ENCODE measurements at places on chromosomes 12 and 14.

GRCh38 chr12:124002021-124002644 lies 29.1 kb downstream of the ZNF664 start:
- DNase-seq, result no peak

- DNase-seq, result no peak
These were observed 7.4 kb downstream of the TMBIM6 start for GRCh38 chr12:49748800-49749199.

DNA sequence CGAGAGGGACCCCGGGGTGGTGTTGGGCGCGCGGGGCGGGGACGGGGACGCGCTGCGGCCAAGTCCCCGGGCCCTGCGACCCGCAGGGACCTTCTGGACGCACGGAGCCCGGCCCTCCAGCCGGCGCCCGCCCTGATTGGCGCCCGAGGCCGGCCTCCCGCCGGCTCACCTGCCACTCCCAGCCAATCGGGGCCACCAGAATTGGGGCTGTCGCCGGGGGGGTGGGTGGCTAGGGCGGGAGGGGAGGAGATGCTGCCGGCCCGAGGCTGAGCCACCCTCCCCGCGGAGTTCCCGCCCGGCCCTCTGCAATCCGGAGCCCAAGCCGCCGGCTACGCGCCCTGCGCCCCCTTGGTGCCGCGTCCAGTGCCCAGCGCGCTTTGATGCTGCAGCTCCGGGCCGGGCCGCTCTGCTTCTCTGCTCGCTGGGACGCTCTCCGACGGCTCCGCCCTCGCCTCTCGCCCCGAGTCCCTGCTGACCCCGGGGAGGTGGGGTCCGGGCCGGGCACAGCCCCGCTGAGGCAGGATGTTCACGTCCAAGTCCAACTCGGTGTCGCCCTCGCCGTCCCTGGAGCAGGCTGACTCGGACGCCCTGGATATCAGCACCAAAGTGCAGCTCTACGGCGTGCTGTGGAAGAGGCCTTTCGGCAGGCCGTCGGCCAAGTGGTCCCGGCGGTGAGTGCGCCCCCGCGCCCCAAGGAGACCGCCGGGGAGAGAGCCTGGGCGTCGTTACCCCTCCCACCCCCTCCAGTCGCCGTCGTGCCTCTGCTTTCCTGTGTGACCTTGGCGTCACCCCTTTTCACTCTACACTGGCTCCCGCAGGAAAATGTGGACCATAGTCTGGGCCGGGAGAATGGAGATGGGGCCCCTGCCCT lies at the start of gene PLEKHD1:
TSS of gene PLEKHD1 (plus strand) at position 285 of the 871 bp plus-strand sequence. CDS start at position 523, 238 bp downstream.
- peak; percentile 75 for DNase-seq

DNA sequence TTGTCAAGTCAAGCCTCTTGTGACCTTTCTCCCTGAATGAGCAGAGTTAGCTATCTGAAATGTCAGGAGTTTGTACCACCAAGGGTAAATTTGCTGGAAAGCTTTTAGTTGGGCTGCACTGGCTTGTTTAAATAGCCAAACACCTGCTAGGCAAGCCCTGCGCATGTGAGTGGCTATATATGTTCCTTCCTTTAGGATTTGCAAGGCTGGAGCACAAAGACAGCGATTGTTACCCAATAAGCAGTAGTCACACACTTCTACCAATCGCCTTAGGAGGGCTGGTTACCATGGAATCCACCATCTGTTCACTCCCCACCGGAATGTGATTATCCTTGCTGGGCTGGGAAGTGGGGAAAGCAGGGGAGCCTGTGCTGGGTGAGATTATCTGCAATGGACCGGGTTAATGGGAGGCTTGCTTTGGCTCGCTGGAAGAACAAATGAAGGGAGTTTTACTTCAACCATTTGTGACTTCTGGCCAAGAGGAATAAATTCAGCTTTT lies 102.5 kb downstream of the FGD4 start:
- DNase-seq, result peak; percentile 96

DNA sequence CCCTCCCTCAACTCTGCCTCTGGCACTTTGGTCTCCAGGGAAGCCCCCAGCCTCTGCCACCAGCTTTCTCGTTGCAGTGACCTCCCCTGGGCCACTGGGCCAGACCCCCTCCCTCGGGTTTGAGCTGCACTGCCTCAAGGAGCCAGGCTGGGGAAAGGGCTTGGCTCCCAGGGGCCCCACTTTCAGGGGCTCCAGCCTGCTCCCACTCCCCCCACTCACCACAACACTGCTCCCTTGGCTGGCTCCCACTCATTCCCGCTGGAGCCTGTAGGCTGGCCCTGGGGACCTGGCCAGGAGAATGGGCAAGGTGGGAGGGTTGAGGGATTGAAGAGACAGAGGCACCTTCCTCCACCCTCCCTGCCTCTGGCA lies 19.3 kb upstream of the KIF26A start:
- DNase-seq, result no peak

DNA sequence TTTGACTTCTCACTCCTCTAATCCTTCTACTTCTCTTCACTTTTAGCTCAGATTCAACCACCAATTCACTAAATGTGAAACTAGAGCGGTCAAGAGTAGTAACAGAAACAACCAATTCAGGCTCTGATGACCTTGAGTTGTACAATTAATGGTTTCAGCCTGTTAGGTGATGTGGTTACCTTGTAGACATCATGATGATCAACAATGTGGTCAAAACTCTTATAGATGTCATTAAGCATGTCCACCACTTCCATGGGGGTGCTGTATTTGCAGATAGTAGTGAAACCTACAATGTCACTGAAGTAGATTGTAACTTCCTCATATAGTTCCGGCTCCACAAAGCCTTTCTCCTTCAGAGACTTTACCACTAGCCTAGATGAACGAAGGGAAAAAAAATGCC lies 54.1 kb upstream of the PLBD1 start:
- DNase-seq, result no peak

DNA sequence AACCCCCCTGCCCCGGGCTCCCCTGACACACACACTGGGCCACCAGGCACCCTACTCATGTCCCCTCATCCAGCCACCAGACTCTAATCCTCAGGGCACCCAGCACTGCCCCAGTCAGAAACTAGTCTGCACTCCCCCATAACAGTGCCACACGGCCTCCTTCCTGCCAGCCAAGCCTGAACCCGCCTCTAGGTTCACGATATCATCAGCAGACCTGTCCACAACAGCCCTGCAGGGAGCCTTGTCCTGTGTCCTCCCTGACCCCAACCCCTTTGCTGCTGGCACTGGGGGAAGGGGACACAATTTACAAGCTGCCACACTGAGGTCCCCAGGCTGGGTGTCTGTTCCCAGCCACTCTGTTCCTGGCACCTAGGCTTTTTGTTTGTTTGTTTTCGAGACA lies 33.6 kb downstream of the LTBP2 start:
- DNase-seq, result no peak

GRCh38 chr12:19206493-19207077 lies 77.1 kb downstream of the PLEKHA5 start:
- DNase-seq, result no peak

DNA sequence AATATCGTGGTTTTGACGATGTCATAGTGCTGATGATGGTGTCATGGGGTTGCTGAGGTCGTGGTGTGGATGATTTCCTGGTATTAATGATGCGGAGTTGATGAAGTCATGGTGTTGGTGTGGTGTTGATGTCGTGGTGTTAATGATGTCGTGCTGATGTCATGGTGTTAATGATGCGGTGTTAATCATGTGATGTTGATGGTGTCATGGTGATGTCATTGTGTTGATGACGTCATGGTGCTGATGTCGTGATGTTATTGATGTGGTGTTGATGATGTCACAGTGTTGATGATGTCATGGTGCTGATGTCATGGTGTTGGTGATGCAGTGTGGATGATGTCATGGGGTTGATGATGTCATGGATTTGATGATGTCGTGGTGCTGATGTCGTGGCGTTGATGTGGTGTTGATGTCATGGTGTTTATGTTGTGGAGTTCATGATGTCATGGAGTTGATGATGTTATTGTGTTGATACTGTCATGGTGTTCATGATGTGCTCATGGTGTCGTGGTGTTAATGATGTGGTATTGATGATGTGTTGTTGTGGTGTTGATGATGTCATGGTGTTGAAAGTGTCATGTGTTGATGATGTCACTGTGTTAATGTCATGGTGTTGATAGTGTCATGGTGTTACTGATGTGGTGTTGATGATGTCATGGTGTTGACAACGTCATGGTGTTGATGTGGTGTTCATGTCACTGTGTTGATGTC lies 48.5 kb upstream of the RIMBP2 start:
- DNase-seq, result peak; percentile 83

DNA sequence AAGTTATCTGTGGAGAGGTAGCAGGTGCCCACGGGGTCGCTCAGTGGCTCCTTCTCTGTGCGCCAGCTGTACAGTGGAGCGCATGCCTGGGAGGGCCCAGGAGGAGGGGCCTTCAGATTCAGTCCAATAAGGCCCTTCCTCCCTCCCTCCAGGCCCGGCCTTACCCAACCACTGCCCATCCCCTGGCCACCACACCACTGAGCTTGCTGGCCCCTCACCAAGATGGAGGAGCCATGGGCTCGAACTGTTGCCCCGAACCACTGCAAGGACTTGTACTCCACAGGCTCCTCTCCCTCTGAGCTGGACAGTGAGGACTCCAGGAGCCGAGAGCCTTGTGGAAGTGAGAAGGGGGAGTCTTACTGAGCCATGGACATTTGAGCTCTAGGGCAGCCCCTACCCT lies 9.8 kb downstream of the ITGA5 start:
- DNase-seq, result no peak

DNA sequence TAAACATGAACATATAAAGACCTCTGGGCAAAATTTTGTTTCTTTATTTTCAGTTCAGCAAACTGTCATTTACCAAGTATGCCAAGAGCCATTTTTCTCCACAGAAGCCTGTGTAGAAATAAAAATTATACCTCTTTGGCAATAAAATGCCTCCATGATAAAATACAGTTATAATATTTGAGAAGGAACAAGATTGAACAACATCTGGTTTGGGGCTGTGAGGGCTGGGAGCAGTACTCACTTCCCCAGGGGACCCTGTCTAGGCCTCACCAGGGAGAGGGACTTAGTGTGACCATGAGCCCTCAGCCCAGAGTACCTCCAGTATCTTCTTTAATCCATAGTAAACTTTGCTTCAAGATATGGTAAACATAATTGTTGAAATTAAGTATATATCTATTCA lies 65.1 kb downstream of the DAAM1 start:
- no peak for DNase-seq

DNA sequence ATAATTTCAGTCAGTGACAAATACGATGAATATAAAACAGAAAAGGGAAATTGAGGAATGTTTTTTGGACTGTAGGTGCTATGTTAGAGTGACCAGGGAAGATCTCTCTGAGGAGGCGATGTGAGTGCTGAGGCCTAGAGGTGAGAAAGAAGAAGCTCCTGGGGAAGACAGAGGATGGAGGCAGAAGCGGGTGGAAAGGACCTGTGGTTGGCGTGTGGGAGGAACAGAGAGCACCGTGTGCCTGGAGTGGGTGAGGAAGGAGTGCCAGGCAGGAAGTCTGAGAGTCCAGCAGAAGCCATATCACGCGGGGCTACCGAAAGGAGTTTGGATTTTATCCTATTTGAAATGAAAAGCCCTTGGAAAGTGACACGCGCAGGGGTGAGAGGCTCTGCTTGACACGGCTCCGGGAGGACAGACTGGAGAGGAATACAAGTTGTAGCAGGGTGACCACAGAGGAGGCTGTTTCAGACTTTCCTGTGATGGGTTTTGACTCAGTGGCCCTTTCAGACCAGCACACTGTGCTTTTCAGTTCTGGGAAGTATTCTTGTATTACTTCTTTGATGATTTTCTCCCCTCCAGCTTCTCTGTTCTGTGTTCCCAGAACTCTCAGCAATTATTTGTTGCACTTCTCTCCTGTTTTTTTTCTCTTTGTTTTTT lies 96.9 kb downstream of the VRK1 start:
- DNase-seq, result no peak

DNA sequence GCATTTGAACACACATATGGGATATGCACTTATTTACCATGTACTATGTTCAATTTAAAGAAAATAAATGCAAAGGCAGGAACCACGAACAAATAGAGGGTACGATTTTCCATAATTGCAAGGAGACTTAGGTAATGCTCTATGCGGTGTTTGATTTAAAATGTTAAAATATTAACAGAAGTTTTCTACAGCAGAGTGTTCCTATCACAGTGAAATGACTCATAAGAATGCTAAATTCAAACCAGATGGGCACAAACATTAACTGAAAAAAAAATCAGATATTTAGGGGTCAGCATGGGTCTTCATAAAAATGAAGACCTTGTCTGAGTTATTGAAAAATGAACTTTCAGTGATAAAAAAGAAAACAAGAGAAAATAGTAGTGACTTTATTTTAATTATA lies 65.4 kb downstream of the LLPH start:
- DNase-seq, result no peak

GRCh38 chr12:7747246-7747645 lies at the start of gene CLEC4C:
TSS of gene CLEC4C (minus strand) at chr12:7747375. CDS start at chr12:7747348, 27 bp downstream.
- no peak for DNase-seq

DNA sequence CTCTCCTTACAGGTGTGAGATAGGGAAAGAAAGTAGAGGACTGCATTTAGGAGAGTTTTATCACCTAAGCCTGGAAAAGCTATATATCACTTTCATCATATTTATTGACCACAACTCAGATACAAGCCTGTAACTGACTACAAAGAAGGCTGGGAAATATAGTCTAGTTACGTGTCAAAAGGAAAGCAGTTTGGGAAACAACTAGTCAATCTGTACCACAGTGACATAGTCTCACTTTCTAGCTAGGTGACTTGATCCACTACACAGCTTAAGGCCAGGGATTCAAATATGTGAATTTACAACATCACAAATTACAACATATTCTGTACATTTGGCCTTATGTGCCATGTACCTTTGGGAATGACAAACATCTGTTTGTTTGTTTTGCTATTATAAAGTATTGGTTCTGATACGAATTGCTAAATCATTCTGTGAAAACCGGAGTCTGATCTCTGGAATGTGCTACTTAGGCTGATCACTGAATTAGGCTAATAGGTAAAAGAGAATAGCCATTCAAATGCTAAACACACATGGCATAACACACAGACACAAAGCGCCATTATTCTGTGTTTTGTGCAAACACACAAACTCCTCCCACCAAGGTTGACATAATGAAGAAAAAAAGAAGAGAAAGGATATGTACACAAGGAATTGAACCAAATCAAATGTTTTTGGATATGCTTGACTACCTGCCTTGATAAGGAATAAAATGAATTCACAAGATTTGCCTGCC lies 279.8 kb downstream of the DUSP6 start:
- peak; percentile 48 for DNase-seq

DNA sequence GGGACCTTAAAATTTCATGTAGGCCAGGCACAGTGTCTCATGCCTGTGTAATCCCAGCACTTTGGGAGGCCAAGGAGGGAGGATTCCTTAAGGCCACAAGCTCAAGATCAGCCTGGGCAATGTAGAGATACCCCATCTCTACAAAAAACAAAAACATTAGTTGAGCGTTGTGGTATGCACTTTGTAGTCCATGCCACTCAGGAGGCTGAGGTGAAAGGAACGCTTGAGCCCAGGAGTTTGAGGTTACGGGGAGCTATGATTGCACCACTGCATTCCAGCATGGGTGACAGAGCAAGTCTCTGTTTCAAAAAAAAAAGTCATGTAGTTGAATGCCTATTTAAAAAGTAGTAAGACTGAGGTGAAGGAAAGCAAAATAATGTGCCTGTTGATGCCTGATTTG lies 83.5 kb downstream of the TTC6 start:
- no peak for DNase-seq

GRCh38 chr12:40127408-40127807 lies 21.5 kb upstream of the SLC2A13 start:
- DNase-seq, result no peak

All from DMS53 (cell line).